Skeletal muscle cell (primary cell): ENCODE measurements at places on chromosomes 3 and 15.

DNA sequence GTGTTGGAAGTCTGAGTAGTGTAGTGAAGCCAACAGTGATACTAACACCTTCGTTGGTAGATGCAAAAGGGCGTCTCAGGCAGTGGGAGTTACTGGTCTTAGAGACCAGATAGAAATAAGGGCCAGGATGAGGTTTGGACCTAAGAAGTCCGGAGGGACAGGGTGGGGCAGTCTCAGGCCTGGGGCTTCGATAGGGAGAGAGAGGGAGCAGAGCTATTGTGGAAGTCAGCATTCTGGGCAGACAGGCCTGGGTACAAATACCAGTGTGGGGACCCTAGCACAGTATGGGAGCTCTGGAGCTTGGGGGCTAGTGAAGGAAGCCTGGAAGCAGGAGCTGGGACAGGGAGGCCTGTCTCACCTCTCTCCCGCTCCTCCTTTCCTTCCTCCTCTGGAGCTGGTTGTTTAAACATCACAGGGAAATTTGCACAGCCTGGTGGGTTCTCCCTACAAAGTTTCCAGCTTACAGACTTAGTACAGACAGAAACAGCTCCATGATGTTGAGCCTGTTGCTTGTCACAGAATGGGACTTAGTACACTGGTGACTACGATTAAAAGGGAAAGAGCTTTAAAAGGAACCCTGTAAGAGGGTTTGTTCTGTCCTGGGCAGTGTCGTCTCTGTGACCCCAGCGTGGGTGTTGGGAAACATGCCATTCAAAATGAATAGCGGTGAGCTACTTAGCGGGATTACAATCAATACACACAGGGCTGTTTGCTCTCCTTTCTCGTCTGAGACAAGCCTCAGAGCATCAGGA lies 76.4 kb upstream of the TNFAIP8L3 start:
- DNase-seq: no peak

DNA sequence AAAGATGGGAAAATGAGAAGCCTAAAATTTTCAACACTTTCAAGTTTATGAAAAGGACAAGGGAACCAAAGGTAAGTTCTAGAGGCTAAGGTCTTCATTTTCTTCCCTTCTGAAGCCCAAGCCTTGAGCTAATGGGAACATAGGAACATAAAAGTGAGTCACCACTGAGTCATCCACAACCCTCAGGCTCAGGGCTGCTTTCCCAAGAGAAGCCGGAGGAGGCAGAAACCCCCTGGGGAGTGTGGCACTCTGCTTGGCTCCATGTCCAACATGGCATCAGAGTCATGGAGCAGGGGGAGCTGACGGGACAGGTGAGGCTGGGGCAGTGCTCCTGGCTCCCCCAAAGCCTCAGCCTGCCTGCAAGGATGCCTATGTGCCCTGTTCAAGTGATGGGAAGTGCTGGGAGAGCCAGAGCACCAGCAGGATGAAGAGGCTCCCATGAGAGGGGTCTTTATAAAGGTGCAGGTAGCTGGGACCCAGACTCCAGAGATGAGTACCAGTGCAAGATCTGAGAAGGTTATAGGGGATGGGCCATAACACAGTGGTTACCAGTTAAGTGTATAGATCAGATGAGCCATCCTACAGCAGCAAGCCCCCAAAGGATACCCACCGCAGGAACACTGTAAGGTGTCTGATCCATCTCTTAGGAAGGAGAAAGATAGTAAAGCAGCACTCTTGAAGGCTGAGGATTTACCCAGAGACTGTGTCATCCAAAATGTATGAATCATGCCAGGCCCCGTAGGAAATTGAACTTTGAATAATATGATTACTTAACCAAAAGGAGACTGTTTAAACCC lies 31.8 kb upstream of the RYR3 start:
- DNase-seq: peak; percentile 73

- DNase-seq: no peak
These were observed 277.1 kb downstream of the MAGI1 start for GRCh38 chr3:65761446-65762234.

- no peak for DNase-seq
These were observed 30.4 kb downstream of the CDIN1 start for GRCh38 chr15:36609793-36610192.

GRCh38 chr3:8413337-8413926 lies 88.2 kb upstream of the LMCD1 start:
- no peak for DNase-seq

GRCh38 chr15:62818691-62819090 lies 223.9 kb upstream of the TPM1 start:
- no peak for DNase-seq

GRCh38 chr15:75790631-75791336 lies 52.5 kb upstream of the UBE2Q2 start:
- no peak for DNase-seq

GRCh38 chr3:8964436-8965370 lies 1.4 kb upstream of the RAD18 start:
- peak; percentile 49 for DNase-seq

- DNase-seq: no peak
These were observed 51.9 kb downstream of the KY start for GRCh38 chr3:134598763-134599545.

GRCh38 chr3:151631946-151632345 lies 101.8 kb upstream of the AADACL2 start:
- no peak for DNase-seq

DNA sequence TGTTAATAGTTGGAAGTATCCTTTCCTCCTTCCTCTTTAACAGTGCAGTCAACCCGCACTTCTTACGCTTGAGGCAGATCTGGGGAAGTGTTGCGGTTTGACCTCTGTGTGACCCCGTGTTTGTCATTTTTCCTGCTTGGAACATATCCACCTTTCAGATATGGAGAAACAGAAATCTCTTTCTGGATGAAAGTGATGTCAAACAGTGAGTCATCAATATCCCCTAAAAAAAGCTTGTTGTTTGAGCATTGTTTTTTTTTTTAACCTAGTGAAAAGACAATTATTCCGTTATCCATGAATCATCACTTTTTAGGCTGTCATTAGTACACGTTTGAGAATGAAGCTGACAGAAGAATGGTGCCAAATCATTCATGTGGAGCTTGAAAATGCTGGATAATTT lies 293.7 kb downstream of the ARPP21 start:
- peak; percentile 83 for DNase-seq

- DNase-seq: no peak
These were observed 98.8 kb upstream of the WNT5A start for GRCh38 chr3:55585856-55586255.

- DNase-seq: no peak
These were observed 817 bp downstream of the CLK3 start for GRCh38 chr15:74616366-74616939.

GRCh38 chr15:70166506-70167087 lies 68.9 kb upstream of the TLE3 start:
- DNase-seq: no peak

DNA sequence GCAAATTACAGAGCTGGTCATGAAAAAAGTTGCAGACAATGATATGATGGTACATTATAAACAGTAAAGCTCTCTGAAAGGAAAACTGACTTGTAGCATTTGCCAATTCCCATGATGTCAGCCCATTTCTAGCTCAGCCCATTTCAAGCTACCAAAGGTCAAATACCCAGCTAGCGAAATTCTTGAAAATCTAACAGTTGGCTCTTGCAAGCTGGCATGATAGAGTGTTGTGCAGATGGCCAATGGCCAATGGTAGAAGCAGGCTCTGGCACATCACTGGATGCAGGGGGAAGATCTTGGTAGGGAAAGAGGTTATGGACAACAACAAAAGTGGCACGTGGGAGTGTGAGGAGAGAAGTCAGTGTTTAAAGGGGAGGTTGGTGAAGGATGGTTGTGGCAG lies 36.7 kb downstream of the RASGRF1 start:
- DNase-seq: no peak

DNA sequence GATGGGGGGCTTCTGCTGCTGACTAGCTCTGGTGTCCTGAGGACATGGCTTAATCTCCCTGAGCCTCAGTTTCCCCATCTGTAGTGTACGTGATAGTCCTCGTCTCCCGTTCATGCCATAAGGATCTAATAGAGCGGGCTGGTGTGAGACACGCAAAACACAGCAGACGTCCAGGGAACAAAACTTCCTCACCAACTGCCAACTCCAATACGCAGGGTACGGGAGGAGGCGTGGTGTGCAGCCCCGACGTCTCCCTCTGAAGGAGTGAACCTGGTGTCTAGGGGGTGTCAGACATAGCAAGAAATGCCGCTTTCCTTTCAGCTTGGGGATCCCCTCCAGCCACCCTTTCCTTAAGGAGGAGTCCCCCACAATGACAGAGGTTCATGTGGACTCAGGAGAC lies 55.0 kb downstream of the SMAD6 start:
- DNase-seq: no peak

DNA sequence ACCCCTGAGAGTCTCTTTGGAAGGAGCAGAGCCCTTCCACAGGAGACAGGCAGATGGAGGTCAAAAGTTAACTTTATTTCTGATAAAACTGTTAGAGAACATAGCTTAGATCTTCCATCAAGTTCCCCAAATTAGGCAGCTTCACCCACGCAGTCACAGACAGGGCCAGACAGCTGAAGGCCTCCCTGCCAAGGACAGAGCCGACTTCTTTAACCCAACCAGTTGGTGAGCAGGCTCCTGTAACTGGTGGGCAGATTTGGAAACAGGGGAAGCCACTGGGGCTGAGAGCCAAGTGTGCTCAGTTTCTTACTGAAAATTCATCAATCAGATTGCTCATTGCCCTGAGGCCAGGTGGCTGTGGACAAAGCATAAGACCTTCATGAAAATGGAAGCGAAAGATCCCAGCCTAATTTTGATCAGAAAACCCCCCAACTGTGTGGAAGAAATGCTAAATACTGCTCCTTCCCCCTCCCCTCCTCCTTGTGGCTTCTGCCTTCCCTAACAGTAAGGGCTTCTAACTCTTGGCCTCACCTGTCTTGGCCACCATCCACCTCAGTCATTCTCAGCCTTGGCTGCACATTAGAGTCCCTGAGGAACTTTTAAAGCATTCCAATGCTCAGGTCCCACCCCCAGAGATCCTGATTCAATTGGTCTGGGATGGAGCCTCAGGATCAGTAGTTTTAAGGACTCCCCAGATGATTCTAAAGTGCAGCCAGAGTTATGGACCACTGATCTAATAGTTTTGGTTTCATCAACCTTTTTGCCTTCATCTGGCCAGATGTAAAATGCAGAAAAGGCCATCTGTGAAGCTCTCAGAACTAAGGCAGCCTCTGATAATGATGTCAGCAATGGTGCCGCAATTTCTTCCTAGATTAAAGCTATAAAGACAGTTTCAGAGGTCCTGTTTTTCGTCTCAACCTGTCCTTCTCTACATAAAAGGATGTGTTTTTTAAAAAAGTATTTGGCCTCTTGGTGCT lies 11.5 kb downstream of the CLRN1 start:
- DNase-seq: no peak

GRCh38 chr3:150681057-150681456 lies 22.7 kb downstream of the ERICH6 start:
- DNase-seq: no peak

DNA sequence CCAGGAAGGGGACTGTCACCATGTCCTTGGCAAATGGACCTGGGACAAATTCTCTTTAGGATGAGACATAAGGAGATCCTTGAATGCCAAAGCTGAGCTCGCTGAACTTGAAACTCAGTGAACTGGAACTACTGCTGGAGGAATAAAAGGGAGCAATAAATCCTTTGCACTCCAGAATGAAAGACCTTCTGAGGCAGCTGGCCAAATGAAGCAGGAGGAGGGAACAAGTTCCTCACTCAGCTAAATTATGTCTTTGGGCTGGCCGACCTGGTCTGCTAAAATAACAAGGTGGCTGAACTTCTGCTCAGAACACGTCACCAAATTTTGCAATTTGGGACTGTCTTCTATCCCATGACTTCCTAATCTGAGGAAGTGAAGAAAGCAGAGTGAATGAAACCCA lies 314.7 kb downstream of the LPP start:
- DNase-seq: peak; percentile 9

GRCh38 chr3:173249457-173249856 lies 108.4 kb upstream of the SPATA16 start:
- DNase-seq: no peak

GRCh38 chr3:152825566-152825965 lies 9.4 kb upstream of the P2RY1 start:
- DNase-seq: no peak

- DNase-seq: no peak
These were observed 28.5 kb upstream of the CFAP161 start for GRCh38 chr15:81105545-81105944.

DNA sequence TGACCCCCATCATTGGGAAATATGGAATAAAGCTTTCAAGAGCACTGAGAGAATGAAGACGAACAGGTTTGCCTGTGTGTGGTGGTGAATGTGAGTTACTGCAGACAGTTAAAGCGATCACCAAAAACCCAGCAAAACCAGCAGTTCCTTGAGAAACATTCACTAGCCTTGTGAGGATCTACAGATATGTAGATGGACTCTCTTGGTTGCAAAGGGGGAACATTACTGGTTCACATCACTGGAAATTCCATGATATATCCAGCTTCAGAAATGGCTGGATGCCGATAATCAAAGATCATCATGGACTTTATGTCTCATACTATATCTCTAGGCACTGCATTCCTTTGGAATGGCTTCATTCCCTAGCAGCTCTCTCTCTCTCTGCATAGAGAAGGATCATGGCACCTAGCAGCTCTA lies 10.2 kb upstream of the HERC1 start:
- DNase-seq: no peak

DNA sequence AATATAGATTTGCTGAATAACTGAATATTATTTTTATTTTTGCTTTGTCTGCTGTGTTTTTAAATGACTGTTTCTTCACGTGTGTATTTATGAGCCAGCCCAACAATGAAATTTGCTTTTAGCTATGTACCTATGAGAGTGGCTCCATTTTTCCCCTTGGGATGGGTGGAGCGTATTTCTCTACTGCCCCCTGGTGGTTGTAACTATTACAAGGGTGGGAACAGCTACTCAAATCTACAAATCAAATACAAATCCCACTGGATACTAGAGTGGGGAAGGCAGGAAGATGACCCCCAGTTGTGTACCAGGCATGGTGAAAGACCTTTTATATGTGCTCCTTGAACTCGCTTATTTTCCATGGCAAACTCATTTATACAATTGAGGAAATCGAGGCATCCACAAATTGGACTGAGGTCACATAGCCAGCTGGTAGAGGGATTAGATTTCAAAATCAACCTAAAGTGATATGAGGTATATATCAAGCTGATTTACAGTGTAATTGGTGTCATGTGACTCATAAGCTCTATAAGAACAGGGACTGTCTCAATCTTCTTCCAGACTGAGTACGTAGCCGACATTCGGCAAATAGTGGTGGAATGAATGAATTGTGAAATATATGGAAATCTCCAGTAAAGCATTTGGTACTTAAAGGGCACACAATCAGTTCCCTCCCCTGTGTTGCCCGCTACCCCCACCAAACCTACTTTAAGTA lies 69.5 kb upstream of the VEPH1 start:
- DNase-seq: no peak

DNA sequence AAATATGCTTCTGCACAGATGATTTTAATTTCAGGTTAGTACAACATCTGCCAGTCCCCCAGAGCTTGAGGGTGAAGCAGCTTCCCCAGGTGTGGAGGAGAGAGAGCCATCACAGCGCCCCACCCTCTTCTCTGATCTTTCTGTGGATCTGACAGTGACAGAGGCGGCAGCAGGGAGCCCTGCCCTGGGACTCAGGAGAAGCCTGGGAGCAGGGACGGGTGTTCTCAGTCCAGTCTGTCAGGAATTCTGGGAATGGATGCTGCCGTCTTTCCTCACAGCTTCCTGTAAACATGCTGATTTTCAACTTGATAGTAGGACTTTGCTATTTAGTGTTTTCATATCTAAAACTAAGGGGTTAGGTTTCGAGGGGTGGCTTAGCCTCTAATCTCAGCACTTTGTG lies 11.4 kb upstream of the RAB8B start:
- no peak for DNase-seq

- DNase-seq: no peak
These were observed 92.5 kb downstream of the BDH1 start for GRCh38 chr3:197463279-197463678.
